ENCODE measurements at places on chromosomes 3 and 15. TPM values are rescaled to one million over a fixed set of nuclear protein-coding genes. Genes with fewer than 3 reads are reported as not detected.

Gene GPX1
- 436 TPM for total RNA-seq

Gene CKMT1A
- total RNA-seq, result 0.18 TPM

Gene MYLK
- total RNA-seq, result 191 TPM

Gene CEP19
- total RNA-seq, result 4.3 TPM

Gene ANKRD34C
- not detected for total RNA-seq

Gene CHRFAM7A
- 0.14 TPM for total RNA-seq

Gene TMEM212
- not detected for total RNA-seq
